ENCODE measurements at places on chromosomes 7 and 10. TPM values are rescaled to one million over a fixed set of nuclear protein-coding genes. Genes with fewer than 3 reads are reported as not detected.

Gene BPGM
- total RNA-seq, result 9.4 TPM

Gene GRID1
- 2.6 TPM for total RNA-seq

Gene INSYN2A
- not detected for total RNA-seq

Gene CDK14
- total RNA-seq, result 10.4 TPM

Gene SFTPA1
- not detected for total RNA-seq

Gene HOXA7
- total RNA-seq, result 5.1 TPM

Gene ATP5F1C
- 677 TPM for total RNA-seq

Gene WDR86
- total RNA-seq, result not detected

Gene COL13A1
- not detected for total RNA-seq

Gene SEPTIN14
- not detected for total RNA-seq

Gene MRPL32
- 74.2 TPM for total RNA-seq

Gene LIPF
- not detected for total RNA-seq

Gene TRA2A
- 12.6 TPM for total RNA-seq

Gene EN2
- total RNA-seq, result 6.7 TPM

Gene WDFY4
- total RNA-seq, result not detected

Gene RELN
- 17.8 TPM for total RNA-seq
